ENCODE measurements at places on chromosomes 2 and 18.

DNA sequence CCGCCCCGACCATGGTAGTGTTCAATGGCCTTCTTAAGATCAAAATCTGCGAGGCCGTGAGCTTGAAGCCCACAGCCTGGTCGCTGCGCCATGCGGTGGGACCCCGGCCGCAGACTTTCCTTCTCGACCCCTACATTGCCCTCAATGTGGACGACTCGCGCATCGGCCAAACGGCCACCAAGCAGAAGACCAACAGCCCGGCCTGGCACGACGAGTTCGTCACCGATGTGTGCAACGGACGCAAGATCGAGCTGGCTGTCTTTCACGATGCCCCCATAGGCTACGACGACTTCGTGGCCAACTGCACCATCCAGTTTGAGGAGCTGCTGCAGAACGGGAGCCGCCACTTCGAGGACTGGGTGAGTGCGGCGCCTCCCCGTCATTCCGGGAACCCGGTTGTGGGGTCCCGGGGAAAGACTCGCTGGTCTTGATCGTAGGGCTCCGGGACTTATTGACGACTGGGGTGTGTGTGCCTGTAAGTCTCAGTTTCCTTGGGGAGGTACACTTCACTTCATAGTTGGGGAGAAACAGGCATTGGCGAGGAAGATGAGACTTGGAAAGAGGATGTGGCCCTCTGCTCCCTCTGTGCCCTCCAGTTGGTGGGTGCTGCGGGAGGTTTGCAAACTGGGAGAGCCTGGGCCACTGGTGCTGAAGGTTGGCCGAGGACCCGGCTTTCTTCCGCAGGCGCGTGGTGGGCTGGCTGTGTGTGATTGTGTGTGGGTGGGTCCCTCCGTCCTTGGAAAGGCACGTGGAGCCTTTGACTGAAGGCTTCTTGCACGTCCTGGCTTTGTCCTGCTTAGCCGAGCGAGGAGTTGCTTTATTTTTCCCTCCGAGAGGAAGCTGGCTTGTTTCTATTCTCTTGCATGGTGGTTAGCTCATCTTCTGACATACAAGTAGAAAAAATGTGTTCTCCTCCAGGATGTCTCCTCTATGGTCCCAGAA, 886 bp downstream of the PRKCE start:
- DNase-seq, result no peak

- DNase-seq, result no peak
These were observed 87.0 kb upstream of the SPATS2L start for GRCh38 chr2:200219309-200220113.

DNA sequence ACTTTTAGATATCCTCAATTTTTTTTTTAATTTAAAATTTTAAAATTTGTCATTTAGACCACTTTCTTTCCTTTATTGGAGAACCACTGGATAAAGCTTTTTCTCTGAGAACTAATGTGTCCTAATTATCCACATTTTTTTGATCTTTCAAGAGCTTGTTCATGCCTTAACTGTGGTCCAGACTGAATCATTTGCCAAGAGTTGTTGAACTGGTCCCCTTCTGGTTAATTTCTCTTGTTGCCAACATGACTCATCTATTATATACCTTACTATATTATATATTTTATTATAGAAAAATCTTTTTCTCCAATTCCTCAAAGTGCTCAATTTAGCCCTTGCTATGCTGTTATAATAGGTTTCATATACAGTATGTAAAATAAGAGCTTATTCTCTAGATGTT, 53.1 kb upstream of the TMEM87B start:
- DNase-seq, result no peak

- DNase-seq, result no peak
These were observed 778 bp upstream of the INPP1 start for GRCh38 chr2:190342611-190343010.

DNA sequence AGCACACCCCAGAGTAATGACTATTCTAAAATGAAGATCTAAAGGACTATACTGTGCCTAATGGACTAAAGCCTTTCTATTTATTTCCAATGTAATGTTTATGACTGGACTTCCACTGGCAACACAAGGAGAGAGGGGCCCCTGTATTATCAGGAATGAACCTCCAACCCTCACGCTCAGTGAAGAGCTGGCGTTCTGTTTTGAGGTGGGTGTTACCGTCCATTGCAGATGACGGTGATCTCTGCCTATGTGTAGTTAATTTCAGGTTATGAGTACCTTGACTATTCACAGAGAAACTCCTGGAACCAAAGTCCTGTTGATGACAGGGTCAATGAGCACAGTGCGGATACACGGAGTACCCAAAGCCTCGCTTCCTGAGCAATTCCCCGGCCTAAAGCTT, 85.4 kb downstream of the MEP1B start:
- DNase-seq, result no peak
